Fibroblast of the conjunctiva (primary cell): ENCODE measurements at places on chromosomes 7 and 10.

DNA sequence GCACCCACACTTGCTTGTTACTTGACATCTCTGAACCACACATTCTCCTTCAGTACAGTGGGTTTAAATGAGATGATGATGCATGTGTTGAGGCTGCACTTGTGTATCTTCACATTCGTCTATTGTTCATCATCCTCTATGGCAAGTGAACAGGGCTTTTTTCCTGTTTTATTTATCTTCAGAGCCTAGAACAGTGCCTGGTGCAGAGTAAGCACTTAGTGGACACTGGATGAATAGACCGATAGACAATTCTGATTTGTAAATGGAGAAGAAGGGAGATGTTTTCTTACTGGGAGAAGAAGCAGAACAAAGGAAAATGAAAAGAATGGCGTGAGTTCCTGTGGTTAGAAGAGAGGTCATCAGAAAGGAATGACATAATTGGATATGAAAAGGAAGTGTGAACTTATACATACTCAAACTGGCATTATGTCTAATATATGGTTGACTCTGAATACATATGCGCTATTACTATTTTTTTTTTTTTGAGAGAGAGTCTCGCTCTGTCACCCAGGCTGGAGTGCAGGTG lies 99.7 kb downstream of the AVL9 start:
- DNase-seq, result no peak

DNA sequence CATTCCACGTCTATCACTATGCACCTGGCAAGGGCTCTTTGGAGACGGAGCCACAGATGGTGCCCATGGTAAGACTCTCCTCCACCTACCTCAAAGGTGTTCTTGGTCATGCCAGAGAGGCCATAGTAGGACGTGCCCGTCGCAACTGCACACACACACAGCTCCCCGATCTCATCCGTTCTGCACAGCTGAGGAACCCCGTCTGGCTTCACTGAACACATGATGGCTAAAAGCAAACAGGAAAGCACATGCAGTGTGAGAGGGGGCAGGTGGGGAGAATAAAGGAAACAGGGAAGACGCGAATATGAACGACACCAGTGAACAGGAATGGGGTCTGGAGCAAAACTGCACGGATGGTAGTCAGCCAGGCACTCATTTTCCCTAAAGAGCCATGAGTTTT lies 230.9 kb downstream of the ZMYND11 start:
- no peak for DNase-seq

DNA sequence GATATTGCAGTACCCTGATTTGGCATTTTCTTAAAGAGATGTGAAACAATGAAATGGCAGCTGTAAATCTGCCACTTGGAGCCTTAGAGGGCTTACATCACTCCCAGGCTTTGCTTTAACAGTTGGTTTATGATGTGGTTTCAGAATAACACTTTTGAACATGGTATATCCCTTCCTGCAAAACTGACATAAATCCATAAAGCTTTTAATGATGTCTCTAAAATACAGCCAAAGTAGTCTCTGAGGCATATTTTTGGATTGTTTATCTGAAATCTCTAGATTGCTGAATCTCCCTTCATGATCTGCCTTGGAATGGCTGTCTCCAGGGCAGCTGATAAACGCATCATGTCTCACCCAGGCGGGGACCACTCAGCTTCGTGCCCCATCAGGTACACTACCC lies 377.8 kb upstream of the C7orf33 start:
- DNase-seq, result no peak

DNA sequence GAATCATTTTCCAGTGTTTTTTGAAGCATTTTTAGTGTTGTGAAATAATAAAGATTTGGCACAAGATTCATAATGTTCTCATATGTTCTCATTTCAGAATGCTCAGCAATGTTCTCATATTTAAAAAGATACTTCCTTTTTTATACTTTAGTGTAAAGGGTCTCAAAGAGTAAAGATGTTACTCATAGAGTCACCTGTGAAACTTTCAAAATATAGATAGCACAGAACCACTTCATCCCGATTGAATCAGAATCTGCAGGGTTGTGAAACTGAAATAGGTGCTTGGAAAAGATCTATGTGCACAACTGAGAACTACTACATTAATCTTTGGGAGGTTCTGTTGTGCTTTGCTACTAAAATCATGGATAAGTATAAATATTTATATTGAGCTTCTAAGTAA lies 144.7 kb downstream of the MDFIC start:
- no peak for DNase-seq

GRCh38 chr7:80140388-80140787 lies 5.8 kb downstream of the GNAI1 start:
- DNase-seq, result no peak

DNA sequence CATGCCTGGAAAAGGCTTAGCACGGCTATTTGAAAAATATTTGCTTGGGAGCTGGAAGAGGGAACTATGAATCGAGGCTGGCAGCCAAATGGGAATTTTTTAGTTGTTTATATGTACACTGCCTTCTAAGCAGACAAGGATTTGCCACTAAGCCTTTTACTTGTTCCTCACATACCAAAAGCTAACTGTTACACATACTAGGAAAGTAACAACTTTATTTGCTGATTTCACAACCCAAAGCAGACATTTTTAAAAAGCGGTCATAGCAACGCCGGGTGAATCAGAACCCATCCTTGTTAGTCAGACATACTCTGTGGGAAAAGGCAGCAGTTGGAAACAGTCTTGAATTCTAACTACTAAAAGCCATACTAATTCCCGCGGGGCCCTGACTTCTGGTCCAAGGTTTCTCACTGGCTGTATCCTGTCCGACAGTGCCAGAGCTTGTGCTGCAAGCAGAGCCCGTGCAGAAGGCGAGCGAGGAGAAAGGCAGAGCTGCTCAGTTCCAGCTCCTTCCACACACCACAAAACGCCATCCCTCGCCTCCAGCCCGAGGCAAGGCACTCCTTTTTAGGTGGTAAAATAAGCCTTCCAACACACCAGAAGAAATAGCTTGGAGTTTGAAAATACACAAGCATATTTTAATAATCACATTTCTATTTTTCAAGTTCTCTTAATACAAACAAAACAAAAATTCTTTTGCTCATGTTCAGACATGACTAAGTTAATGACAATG lies 89.2 kb downstream of the RNF216 start:
- DNase-seq, result peak; percentile 97

DNA sequence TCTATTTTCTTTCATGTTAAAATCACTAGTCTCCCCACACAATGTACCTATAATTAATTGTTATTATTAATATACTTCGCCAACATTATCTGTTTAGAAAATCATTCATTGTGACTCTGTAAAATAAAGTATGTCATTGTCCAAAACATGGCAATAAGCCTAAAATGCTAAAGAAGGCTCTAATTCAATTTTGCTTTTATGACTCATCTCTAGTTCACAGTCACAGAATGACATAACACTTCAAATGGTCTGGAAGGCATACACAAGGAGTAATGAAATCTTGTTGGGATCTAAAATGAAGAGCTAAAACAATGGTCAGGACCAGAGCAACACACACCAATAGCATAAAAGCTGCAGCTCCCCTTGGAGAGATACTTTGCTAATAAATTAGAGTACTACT lies 505.8 kb downstream of the GPAM start:
- DNase-seq, result no peak
